ENCODE measurements at places on chromosomes 7 and 10.
A peak's percentile ranks its signal among the peaks of the same experiment; 100 is the strongest.

- DNase-seq, result peak; percentile 17
Measured at GRCh38 chr10:23293145-23293724, 51.4 kb downstream of the C10orf67 start.

- no peak for DNase-seq
Measured at GRCh38 chr10:71734797-71735196, 15.2 kb upstream of the C10orf105 start.

GRCh38 chr7:83305027-83305426, 142.3 kb upstream of the PCLO start:
- DNase-seq, result no peak

GRCh38 chr7:55086413-55087201, 67.8 kb downstream of the EGFR start:
- DNase-seq, result peak; percentile 84

DNA sequence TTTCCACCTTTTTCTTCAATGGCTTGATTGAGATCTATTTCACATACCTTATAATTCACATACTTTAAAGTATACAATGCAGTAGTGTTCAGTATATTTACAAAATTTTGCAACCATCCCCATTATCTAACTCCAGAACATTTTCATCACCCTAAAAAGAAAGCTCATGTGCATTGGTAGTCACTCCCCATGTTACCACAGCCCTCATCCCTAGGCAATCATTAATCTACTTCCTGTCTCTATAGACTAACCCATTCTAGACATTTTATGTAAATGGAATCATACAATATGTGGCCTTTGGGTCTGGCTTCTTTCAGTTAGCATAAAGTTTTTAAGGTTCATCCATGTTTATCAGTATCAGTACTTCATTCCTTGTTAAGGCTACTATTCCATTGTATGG, 214.2 kb downstream of the WDR11 start:
- no peak for DNase-seq

DNA sequence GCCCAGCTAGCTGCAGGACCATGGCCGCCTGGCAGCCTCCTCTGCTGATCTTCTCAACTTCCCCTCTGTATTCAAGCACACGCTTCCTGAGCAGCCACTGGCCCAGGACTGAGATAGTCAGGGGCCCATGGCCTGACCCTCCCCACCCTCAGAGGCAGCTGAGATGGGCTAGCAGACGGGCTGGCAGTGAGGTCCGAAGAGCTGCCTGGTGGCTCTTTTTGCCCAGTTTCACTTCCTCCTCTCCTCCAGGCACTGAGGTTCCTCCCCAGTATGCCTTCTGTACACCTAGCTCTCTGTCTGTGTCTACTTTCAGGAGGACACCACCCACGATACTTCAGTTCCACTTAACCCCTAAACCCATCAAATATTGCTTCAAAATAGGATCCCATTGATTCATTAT, 395.6 kb downstream of the TNS3 start:
- no peak for DNase-seq
